AG04450 (cell line): ENCODE measurements at places on chromosomes 4 and X.

DNA sequence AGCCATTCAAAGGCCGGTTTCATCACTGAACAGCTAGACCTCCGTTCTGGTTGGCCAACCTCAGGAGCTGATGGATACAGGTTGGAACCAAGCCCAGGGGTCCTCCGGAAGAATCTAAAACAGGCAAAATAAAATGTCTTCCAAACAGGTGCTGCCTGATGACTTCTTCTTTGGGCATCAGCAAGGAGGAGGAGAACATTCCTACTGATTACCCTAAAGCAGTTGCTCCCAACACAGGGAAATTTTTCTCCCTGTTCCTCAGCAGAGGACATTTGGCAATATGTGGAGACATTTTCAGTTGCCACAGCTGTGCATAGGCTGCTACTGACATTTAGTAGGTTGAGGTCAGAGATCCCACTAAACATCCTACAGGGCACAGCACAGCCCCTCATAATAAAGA, 319.3 kb upstream of the PPARGC1A start:
- DNase-seq, result no peak

- no peak for DNase-seq
Observed at GRCh38 chr4:5184606-5185005, 133.3 kb downstream of the STK32B start.

DNA sequence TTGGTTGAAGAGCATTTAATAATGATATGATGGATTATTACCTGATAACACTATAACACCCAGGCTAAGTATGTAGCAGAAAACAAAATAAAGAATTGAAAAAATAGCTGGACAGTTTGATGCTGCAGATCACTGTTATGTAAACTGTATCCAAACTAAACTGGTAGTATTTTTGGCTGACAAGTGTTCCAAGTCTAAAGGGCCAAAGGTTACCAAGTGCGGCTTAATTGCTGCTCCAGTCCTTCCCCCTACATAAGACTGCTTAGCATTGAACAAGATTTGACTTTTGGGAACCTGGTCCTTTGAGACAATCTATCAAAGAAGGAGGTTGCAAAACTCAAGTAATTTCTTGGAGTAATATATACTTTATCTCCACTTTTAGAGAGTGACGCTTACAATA, 249.6 kb downstream of the CAMK2D start:
- DNase-seq, result no peak

GRCh38 chrX:140971099-140971795, 31.1 kb upstream of the SPANXB1 start:
- no peak for DNase-seq

DNA sequence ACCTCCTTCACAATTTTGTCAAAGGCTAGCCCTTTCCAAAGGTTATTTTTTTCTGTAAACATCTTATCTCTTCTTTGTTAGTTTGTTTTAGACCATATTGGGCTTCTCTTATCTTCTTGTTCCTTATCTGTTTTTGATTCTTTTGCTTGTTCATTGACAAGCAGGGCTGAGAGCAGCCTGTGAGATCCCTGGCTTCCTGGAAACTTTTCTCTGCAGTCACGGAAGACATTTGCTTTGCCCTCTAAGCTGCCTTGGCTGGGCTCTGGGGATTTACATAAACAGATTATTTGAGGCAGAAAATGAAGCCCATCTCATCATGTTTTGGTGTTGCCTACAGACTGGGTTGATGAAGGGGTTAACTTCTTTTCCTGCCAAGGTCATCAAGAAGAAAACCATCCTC, 157.4 kb upstream of the AMOT start:
- DNase-seq, result no peak

GRCh38 chrX:49111791-49112190, 11.7 kb downstream of the GPKOW start:
- no peak for DNase-seq

- DNase-seq, result no peak
Observed at GRCh38 chr4:4761128-4761982, 98.1 kb upstream of the MSX1 start.

DNA sequence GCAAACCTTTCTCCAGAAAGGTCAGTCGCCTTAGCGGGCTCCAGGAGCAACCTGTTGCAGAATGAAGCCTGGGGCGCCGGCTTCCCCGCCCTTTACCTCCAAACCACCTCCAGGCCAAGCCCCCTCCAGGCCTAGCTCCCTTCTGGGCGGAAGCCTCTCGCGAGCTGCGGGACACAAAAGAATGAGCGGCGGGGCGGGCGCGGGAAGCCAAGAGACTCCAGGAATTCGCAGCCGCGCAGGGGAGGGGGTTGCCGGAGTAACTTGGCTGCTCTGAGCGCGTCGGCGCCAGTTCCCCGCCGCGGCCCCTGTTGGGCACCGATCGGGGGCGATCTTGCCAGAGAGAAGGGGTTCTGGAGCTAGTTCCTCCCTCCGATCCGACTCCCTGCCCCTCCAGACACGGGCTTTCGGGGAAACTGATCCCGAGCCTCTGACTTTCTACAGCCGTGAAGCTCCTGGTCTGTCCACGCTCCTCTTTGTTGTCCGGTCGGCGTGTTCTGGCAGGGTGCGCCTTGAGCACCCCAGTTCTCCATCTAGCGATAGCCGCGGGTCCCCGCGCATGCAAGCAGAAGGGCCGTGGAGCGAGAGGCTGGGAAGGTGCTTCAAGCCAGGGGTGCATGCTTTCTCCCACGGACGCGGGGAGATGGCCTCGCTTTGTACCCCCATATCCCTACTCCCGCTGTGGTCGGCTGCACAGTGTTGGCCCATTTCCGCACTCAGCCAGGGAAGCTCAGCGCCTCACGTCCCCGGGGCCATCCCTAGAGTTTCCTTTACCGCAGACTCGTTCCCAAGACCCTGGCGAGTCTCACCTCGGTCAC, 1.2 kb downstream of the PROM1 start:
- no peak for DNase-seq

DNA sequence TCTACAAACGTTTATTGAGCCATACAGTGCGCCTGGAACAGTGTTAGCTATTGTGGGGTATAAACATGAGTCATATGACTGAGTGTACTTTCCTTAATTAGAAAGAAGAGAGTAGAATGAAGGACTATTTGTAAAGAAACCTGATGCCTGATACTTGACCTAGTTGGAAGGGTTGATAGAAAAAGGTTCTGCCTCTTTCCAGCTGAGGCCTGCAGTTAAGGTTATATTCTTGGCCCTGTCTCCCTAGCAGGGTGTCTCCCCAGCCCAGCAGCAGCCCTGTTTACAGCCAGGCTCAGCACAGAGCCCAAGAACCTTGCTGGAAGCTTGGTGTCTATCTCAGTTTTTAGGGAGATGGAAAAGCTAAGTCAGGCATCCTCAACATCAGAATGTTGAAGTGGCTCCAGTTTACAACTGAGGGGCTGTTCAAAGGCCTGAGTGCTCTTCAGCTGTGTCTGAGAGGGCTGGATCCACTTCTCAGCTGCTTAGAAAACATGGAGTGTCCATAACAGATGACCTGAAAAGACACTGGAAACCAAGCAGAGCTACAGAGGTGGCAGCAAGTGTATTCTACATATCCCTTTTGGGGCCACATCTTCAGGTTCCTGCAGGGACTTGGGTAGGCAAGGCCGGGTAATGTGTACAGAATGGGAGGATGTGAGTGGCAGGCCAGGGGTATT, 21.6 kb downstream of the NYX start:
- DNase-seq, result no peak

DNA sequence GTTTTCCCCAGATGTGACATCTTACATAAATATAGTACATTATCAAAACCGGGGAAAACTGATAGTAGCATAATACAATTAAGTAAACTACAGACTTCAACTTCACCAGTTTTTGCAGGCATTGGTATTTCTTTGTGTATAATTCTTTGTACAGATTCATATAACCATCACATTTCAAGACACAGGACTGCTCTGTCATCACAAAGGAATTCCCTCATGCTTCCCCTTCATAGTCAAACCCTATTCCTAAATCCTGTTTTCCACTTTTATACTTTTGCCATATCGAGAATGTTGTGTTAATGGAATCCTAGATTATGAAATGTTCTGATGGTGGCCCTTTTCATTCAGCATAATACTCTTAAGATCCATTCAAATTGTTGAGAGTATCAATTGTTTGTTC, 36.0 kb downstream of the STIM2 start:
- peak; percentile 38 for DNase-seq

- no peak for DNase-seq
Observed at GRCh38 chr4:140993370-140993769, 139.9 kb downstream of the RNF150 start.

DNA sequence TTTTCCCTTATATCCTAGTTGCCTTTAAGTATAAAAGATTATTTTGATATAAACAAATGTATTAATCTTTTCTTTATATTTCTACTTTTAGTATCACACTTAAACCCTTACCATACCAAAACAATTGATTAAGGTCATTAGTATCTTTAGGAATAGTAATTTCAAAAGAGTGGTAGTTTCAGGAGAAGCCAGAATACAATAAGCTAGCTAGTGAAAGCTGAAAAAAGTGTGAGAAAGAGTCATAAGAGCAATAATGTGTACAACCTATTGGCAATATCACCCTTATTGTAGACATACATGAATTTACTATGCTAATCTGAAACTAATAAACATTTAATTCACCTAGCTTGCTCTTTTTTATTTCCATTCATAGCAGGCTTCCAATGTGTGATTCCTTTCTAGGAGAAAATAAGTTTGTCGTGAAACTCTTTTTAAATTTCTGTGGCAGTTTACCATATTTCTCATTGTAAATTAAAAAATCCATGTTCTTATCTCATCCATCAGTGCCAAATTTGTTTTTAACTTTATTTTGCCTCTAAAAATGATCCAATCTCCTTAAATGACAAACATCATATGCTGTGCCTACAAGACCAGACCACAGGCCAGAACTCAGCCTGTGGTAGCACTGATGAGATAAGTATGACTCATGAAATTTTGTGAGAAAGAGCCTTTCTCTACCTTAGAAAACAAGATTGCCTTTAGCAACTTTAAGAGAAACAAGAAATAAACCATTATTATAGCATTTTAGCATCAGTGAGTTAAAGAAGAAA, 8.1 kb downstream of the NEK1 start:
- DNase-seq, result no peak

DNA sequence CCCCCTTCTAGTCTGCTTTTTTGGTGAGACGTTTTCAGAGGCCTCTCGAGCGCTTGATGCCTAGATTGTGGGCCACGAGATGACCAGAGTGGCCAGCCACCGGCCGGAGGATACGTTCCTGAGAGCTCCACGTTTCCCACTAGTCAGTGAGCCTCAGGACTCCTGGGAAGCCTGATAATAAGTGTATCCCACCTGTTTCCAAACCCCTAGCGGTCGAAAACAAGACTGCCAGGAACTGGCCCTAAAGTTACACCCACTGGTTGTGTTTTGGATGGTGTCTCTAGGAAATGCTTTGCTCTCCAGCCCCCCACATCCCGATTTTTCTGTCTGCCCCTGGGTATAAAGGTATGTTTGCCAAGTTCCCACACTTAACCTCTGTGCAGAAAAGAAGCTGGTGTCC, 4.6 kb upstream of the RS1 start:
- DNase-seq, result no peak

DNA sequence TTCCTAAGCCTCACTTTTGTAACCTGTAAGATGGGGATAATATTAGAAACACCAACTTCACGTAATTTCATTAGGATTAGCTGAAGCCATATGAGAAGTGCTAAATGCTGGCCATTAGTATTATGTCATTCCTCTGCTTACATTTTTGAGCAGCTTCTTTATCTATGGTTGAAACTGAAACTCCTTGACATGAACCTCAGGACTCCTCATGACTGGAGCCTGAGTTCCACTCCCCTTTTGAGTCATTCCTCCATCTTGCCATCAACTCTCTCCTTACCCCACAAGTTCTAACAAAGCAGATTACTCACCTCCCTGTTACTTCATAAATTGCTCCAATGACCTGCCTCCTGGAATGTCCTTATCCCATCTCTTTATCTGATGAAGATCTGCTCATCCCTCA, 123.2 kb upstream of the KCNIP4 start:
- DNase-seq, result no peak

- no peak for DNase-seq
Observed at GRCh38 chr4:86367577-86367976, 7.7 kb upstream of the MAPK10 start.

DNA sequence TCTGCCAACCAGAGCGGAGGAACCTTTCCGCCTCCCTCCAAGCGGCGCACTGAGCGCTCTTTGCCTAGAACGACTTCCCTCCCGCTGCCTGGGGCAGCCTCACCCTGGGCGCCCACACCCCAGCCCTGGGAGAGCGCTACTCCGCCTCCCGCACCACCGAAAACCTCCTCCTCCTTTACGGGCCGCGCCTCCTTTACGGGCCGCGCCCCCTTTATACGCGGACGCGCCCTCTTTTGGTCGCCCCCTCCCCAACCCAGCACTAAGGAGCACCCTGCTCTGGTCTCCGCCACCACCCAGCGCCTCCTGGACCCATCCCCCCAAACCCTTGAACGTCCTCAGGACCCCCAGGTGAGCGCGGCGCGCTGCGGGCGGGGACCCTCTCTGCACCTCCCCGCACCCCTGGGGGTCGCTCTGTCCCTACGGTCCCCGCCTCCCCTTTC, 586 bp upstream of the NSG1 start:
- no peak for DNase-seq

DNA sequence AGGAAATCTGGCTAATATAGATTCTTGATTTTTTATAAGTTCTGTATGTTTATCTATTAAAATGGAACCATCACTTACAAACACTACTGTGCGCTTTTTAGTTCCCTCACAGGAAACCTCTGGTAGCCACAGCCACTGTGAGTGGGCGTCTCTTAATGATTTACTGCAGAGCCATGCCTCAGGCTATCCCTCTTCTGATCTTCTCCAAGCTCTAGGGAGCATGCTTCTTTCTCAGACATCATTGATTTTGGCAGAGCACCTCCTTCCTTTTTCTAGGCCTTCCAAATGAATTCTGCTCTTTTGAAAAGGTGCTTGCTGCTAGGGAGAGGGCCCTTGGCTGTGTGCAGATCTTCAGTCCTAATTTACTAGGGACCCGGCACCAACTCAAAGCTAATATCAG, 61.1 kb upstream of the STS start:
- DNase-seq, result no peak

GRCh38 chrX:110252711-110253110, 65.2 kb downstream of the AMMECR1 start:
- DNase-seq, result no peak

DNA sequence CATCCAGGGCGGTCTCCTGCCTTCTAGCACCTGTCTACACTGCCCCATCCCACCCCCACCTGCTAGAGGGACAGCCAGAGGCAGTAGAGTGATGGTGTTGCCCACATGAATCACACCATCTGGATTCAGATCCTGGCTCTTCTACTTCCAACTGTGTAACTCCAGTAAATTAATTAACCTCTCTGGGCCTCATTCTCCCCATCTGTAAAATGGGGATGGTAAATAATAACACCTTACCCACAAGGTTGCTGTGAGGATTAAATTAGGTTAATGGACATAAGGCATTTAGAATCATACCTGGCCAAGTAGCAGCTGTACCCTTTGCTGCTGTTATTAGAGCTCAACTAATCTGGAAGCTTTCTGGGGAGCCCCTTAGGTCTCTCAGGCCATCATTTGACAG, 149.6 kb upstream of the BCOR start:
- DNase-seq, result no peak

DNA sequence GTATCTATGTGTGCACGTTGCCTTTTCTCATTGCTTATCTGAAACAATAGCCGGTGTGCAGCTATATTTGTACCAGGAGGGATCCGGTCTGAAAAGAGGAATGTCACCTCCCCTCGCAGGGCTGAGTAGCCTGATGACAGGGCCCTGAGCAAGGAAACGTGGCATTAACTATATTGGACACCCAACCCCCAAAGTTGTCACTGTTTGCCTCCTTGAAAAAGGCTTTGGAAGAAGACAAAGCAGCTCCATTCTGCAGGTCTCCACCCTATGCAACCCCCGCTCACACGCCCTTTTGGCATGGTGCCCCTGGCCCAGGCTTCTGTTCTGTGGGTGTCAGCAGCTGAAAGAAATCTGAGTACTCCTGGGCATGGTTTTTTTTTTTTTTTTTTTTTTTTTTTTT, 8.2 kb downstream of the PRRG3 start:
- no peak for DNase-seq

- DNase-seq, result no peak
Observed at GRCh38 chr4:48167538-48168263, 33.7 kb upstream of the TXK start.
